Choroid plexus epithelial cell (primary cell): ENCODE measurements at places on chromosomes 4 and X.

DNA sequence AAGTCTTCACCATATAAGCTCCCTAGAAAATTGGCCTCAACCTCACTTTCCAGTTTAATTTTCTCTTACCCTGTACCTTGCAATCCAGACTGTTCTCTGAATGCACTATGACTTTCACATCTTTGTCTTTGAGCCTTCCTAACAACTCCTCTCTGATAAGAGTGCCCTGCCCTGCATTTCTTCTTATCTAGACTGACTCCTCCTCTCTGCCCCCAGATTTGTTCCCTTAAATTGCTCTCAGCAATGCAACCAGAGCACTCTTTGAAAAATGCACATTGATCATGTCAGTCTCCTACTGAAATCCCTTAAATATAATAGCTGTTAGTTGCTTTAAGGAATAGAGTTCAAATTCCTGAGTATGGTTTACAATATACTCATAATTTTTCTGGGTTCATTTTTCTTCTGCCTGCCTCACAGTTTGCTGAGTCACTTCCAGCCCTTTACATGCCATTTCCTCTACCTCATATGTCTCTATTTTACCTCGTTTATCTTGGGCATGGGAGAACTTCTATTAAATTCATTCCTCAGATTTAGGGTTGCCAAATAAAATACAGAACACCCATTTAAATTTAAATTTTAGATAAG lies 582.7 kb upstream of the AADAT start:
- peak; percentile 80 for DNase-seq

- DNase-seq: no peak
Measured at GRCh38 chr4:90174621-90175023, 47.4 kb downstream of the CCSER1 start.

DNA sequence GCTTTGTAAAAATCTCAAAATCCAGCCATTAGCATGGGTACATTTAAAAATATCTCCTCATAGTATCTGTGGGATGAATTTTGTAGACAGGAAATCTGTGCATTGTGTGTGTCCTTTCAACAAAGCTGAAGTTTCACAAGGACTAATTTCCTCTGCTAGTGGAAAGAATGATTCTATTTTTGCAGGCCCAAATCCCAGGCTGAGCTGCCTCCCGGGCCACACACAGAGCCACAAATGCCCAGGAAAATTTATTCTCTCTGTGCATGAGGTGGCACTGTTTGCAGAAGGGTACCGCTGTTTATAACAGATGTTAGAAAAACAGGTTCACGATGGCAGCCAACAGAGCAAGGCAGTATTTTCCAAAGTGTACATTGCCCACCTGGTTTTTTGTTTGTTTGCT lies 11.0 kb upstream of the VCX3B start:
- no peak for DNase-seq

GRCh38 chr4:105210916-105211315 lies 64.2 kb downstream of the TET2 start:
- no peak for DNase-seq

GRCh38 chrX:9475984-9476383 lies 11.1 kb downstream of the TBL1X start:
- no peak for DNase-seq

DNA sequence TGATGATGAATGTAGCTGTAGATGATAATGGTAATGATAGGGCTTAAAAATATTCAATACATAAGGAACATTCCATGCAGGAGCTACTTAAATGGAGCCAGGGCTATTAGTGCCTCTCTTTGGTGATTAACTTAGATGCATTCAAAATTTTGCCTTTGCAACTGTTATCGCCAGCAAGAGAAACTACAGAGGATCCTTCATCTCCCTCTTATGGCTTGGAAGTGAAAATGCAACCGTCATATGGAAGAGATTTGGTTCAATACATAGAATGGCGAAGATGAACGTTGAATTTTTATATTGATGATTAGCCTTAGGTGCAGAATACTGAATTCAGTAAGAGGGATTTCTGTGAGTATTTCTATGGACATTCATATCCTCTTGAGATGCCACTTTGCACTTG lies 134.5 kb upstream of the NLGN4X start:
- DNase-seq: no peak

- peak; percentile 71 for DNase-seq
Measured at GRCh38 chr4:106063009-106063408, 167.7 kb downstream of the NPNT start.

- peak; percentile 80 for DNase-seq
Measured at GRCh38 chrX:106168107-106168506, at the start of gene PWWP3B. PWWP3B (plus strand) TSS chrX:106168305; CDS start chrX:106205433, 37,128 bp downstream.

- no peak for DNase-seq
Measured at GRCh38 chrX:11792461-11793421, 34.7 kb downstream of the MSL3 start.

GRCh38 chr4:177225605-177226004 lies 84.1 kb upstream of the NEIL3 start:
- no peak for DNase-seq

DNA sequence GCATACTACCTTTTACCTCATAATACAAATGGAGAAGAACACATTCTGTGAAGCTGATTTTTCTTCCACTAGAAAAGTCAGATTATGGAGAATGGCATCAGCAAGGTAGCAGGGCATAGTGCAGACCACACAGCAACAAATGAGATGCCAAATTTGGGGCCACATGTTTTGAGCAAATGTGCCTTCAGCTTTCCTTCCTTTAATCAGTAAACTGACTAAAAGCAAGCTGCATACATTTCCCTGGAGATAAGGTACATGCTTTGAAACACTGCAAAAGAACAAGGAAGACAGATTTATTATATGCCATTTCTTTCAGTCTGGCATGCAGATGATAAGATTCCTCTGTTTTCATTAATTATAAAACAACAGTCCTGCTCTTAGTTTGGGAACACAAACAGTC lies 67.1 kb upstream of the GUCY1A1 start:
- DNase-seq: no peak

DNA sequence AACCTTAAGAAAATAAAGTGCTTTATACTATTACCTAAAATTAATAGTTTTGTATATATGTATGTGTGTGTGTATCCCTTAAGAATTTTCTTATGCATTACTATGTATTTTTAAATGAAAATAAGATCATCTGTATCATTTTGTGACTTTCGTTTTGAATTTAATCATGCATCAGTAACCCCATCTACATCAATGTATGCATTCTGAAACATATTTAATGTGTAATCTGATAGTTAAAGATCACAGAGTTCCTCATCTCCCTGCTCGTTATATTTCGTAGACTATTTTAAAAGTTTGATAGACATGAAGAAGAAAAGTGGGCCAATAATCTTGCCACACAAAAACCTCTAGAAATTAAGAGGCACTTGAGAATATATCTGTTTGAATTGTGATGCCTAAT lies 7.4 kb downstream of the BMPR1B start:
- no peak for DNase-seq

- peak; percentile 50 for DNase-seq
Measured at GRCh38 chr4:10180927-10181744, 64.5 kb upstream of the WDR1 start.

GRCh38 chr4:183401473-183401872 lies 43.0 kb upstream of the CDKN2AIP start:
- DNase-seq: no peak
